Stimulated activated CD4-positive, alpha-beta T cell treated with anti-CD3 and anti-CD28 coated beads, Interleukin-12 subunit alpha, Interleukin-12 subunit beta, amount 100 ng/mL, for 48 hours (primary cell): ENCODE measurements at places on chromosomes 7 and 10.

- no peak for DNase-seq
Measured at GRCh38 chr7:158285383-158285770, 302.2 kb downstream of the PTPRN2 start.

- no peak for DNase-seq
Measured at GRCh38 chr10:132924046-132924952, 18.1 kb downstream of the CFAP46 start.

DNA sequence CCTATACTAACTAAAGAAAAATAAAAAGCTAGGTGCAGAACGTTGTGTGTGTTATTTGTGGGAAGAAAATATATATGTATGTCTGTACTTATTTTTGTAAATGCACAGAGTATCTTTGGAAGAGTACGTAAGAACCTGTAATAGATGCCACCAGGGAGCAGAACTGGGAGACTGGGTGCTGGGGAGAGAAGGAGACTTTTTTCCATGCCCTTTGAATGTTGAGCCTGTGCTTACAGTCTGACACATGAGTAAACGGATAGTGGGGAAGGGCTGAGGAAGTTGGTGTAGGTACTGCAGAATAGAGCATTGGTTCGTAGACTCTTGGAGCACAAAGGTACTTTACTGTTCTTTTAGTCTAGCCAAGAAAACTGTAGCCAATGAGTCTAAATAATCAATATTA is 1.3 kb upstream of the SCRN1 start:
- DNase-seq = no peak

DNA sequence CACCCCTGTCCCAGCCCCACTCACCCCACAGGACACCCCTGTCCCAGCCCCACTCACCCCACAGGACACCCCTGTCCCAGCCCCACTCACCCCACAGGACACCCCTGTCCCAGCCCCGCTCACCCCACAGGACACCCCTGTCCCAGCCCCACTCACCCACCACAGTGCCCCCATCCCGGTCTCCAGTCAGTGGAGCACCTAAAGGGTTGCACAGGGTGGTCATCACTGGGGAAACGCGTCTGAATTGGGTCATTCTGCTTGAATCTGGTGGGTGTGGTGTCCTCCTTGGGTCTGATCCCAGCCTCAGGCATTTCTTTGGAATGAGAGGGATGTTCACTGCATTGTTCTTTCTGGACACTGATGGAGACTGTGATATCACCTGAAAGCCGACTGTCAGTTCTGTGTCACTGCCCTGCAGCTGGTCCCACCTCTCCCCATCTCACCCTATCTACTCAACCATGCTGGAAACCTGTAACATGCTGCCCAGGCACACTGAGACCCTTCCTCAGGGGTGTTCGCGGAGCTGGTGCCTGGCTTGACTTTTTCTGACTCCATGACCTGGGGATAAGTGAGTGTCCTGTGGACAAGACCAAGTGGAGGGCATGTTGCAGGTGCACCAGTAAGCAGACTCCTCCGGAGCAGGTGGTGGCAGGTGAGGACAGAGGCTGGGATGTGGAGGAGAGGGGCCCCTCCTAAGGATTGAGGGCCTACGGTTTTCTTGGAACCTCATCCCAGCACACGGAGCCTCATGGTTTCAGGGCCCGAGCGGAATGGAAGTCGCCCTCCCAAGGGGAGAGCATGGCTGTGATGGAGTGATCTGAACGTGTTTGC is 262.5 kb upstream of the PPP2R2D start:
- no peak for DNase-seq

DNA sequence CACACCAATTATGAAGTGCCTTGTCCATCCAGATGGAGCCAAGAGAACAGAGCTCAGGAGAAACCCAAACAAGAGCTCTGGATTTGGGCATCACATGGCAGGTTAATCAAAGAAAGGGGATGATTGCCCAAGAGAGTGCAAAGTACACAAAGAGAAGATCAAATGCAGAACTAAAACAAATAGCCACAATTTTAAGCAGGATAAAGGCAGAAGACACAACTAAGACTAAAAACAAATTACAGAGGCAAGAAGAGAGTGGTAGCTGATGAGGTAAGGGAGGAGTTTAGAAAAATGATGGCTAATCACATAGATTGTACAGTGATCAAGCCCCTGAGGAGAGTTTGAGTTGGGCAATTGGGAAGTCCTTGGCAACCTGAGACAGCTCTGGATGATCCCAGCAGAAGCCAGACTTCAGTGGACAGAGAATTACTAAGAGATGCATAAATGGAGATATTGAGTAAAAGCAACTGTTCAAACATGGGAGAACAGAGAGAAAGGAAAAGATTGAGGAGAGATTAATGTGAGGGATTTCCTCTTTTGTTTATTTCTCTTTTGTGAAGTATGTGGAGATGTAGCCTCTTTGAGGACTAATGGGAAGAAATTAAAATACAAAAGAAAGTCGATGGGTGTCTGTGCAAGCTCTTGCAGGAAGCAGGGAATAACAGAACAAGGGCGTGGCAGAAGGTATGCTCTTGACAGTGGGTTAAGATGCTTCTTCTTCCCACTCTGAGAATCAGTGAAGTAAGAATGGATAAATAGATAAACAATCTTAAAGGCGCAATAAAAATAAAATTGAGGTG is 101.9 kb downstream of the LRRN3 start:
- no peak for DNase-seq

- DNase-seq = no peak
Measured at GRCh38 chr10:7405637-7406036, 5.2 kb downstream of the SFMBT2 start.

DNA sequence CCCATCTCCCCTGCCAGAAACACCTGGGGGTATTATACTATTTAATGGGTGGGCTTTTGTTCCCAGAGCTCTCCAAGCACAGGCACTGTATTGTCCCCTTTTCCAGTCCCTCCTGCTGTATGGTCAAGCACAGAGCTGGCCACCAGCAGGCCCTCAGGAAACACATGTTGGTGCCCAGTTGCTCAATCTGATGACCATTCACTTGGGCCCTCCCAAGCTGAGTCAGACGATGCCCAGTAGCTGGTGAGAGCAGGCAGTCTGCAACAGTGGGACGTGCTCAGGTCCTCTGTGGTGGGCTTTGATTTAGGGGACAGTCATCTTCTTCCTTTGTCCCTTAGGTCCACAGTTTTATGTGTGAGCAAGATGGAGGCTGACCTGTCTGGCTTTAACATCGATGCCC is 11.8 kb downstream of the SFXN2 start:
- DNase-seq = no peak

GRCh38 chr7:134795231-134795630 is 15.8 kb downstream of the CALD1 start:
- no peak for DNase-seq

GRCh38 chr7:77808517-77808916 is 9.9 kb downstream of the PHTF2 start:
- no peak for DNase-seq

DNA sequence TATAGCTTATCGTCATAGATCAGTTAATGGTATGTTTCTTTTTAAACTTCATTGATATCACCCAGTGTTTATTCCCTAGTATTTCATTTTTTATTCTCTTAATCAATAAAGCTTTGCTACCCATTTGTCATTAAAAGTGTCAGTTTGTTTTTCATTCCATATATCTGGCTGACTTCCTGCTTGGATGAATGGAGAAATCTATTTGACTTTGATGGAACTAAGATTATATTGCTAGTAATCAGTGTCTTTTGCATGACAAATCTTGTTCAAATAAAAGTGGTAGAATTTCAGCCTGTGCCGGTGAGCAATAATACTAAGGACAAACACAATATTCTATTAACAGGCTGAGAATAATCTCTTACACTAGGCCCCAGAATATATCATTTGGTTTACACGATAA is 203.3 kb downstream of the SEC23IP start:
- DNase-seq = no peak

GRCh38 chr7:34075523-34076370 is 170.4 kb downstream of the BMPER start:
- no peak for DNase-seq

- no peak for DNase-seq
Measured at GRCh38 chr7:6451224-6451705, 3.5 kb upstream of the DAGLB start.

DNA sequence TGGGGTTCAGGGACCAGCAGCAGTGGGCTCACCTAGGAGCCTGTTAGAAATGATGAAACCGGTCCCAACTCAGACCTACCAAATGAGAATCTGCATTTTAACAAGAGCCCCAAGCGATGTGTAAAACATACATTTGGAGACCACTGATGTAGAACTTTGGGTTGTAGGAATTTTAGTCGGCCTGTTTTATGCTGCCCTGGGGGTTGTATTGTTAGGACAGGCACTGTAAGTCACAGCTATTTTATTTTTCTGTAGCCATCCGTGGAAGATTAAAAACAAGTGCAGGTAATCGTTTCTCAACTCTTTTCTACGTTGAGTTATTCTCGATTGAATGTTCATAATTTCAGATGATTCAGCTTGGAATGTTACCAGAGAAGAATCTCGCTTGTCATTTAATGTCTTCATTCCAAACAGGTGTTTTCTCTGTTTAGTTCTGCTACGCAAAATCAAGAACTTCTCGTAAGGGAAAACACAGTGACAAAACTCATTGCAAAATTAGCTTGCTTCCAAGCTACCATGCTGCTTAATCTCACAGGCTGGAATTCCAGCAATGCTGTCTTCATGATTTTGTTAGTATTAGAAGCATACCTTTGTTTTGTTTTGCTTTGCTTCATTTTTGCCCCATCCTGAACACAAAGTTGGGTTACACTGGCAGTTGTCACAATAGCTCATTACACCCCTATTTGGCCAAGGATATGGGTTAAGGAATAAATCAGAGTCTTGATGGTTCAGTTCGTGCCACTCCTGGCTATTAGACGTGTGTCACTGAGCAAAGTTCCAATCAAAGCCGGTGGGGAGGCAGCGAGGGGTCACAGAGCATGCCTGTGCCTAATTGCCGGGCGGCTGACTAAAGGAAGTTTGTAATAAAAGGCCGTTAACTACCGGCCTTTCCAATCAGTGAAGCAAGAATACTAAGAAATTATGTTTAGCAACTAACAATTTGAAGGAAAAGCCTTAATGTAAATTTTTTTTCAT is 676.9 kb downstream of the GATA3 start:
- DNase-seq = no peak

DNA sequence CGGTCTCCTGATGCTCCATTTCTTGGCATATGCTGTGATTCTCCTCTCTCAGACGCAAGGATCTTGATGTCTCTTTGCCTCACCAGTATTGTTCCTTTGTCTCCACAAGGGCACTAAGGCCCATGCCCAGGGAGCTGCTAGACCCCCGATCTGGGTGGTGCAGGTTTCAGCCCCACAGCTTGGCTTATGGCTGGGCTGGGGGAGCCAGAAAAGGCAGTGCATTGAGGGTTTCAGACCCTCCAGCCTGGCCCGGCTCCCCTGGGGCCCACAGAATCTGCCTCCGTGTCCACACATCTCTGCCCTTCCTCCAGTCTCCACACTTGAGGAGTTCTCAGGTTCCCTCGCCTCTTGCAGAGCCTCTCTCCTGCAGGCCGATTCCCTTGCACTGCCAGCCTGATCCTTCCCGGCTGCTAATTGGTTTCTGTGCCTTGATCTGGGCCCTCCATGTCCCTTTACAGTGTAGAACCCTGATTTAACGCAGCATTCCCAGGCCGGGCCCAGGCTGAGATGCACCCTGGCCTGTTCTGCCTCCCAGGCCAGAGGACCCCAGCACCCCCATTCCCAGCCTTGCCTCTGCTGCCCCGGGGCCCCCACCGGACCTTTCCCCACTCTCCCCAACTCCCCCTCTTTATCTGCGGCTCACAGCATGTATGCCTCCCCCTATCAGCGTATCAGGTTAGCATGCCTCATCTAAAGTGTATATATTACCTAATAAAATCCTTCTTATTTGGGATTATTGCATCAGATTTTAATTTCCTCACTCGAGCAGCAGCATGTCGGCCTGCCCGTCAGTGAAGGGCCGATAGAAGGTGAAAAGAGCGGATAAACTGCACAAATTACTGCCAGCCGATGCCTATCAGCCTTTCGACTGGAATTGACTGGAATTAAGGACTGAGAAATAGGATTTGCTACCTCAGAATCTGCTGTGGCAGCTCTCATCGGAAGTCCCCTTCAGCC is 145.7 kb downstream of the C10orf105 start:
- DNase-seq = no peak

DNA sequence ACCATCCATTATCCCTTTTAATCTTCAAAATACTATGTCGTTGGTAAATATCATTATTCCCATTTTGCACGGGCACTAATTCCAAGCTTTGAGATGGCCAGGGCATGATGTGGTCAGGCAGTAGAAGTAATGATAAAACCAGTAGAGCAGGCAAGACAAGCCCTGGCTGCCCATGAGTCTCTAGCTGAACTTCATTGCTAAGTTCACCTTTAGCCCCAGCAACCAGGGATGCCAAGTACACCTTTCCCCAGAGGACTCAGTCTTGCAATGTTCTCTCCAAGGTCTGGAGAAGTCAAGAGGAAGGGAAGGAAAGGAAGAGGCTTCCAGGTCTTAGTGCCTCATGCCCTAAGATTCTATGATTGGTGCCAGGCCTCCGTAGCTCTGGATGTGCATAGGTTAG is 203.2 kb downstream of the PLXNA4 start:
- no peak for DNase-seq

DNA sequence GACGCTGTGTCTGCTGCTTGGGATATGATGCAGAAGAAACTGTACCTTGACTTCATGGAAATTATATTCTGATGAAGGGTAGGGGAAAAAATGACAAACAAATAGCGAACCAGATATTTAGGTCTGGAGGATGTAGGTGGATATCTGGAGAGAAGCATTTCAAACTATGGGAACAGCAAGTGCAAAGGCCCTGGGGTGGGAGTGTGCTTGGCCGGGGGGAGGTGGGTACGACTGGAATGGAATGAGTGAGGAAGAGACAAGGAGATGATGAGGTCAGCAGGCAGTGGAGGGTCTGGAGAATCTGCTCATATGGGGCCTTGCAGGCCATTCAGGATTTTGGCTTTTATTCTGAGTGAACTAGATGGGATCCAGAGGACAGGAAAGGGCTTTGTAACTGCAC is 65.2 kb downstream of the TLL2 start:
- no peak for DNase-seq
